ENCODE measurements at places on chromosomes 16 and 17.

GRCh38 chr17:55348749-55349354 lies 72.8 kb downstream of the MMD start:
- DNase-seq = peak; percentile 44

DNA sequence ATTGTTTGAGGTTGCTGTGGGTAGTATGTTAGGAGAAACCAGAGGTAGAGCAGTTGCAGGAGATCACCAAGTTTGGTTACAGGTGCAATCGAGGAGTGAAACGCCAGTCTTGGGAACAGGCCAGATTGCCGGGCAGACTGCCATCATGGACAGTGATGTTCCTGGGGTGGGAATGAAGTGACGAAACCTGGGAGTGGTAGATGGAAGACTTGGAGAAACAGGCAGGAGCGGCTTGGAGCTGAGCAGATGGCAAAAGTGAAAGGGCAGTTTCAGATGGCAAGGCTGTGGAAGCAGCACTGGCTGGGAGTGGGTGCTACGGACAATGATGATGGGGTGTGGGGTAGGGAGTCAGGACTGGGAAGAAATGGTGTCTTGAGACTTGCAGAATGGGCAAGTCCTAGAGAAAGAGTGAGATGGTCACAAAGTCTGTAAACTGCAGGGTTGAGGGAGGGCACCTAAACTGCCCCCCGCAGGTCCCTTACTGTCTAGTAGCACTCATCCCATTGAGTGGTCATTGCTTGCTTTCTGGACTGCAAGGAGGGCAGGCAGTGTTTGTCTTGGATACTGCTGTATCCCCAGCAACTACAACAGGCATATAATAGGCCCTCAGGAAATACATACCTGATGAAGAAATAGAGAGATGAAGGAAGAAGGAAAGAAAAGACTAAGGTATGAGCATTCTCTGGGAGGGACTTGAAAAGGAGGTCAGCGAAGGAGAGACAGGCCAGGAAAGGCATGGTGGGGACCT lies 29.5 kb upstream of the ULK2 start:
- DNase-seq = no peak

DNA sequence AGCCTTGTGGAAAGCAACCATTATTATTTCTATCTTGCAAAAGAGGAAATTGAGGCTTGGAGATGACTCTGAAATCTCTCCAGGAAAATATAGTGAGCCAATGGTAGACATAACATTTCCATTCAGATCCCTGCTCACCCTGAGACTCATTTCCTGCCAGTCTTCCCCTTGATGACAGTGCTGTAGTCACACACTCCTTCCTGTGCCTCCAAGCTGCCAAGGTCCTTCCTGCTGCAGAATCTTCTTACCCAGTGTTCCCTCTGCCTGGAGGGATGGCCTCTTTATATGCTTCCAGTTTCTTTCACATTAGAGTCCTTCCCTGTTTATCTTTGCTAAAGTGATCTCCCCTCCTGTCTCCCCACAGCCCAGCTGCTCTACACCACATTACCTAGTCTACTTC lies 648.1 kb downstream of the TOX3 start:
- no peak for DNase-seq

DNA sequence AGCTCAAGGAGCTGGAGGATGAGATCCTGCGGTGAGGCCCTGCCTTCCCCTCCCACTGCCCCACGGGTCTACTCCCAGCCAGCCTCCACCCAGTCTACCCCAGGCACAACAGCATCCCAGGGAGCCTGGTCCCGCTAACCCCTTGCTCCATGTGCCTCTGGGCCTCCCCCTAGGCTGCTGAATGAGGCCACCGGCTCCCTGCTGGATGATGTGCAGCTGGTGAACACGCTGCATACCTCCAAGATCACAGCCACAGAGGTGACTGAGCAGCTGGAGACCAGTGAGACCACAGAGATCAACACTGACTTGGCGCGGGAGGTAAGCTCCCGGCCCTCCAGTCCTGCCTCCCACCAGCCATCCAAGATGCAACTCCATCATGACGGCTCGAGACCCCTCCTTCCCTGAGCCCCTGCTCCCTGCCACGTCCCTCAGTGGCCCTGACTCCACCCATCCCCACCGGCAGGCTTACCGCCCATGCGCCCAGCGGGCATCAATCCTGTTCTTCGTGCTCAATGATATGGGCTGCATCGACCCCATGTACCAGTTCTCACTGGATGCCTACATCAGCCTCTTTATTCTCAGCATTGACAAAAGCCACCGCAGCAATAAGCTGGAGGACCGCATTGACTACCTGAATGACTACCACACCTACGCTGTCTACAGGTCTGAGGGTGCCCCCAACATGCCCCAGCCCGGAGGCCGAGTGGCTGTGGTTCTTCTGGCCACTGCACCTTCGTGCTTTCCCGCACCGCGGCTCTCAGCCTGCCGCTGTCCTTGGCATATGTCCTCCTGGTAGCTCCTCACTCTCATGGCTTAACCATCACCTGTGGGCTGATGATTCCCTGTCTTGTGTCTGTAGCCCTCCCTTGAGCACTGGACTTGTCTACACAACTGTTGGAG lies 15.0 kb upstream of the KDM6B start:
- DNase-seq = no peak

DNA sequence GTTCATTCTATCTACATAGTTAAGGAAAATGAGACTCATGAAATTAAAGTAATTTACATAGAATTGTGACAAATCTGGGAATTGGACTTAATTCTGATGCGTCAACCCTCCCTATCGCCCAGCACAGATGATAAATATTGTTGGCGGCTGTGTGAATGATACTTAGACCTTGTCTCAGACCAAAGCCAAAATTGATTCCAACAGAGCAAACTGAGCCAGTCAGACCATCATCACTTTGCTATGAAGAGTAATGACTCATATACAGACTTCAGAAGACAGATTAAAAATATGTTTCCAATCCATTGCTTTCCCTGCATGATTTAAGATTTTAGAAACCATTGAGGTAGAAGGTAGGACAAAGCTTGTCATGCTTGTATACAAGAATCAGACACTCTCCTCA lies 1156.7 kb upstream of the CDH8 start:
- DNase-seq = no peak

DNA sequence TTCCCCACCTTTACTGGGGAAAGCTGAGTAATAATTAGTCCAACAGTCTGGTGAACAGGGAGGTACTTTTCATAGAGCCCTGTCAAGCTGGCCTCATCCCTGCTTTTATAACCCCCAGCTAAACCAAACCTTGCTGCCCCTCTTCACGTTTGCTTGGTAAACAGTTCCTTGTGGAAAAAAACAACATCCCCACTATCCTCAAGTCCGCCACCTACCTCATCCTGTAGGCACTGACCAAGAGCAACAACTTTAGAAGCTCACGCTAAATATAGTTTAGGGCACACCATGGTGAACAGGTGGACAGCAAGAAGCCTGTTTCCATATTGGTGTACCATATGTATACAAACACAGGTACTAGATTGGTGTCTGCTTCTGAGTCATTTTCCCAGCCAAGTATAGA lies 16.5 kb downstream of the NFE2L1 start:
- DNase-seq = no peak

GRCh38 chr16:53041320-53042051 lies 11.2 kb downstream of the CHD9NB start:
- no peak for DNase-seq

GRCh38 chr16:80279656-80280055 lies 261.1 kb upstream of the DYNLRB2 start:
- no peak for DNase-seq

DNA sequence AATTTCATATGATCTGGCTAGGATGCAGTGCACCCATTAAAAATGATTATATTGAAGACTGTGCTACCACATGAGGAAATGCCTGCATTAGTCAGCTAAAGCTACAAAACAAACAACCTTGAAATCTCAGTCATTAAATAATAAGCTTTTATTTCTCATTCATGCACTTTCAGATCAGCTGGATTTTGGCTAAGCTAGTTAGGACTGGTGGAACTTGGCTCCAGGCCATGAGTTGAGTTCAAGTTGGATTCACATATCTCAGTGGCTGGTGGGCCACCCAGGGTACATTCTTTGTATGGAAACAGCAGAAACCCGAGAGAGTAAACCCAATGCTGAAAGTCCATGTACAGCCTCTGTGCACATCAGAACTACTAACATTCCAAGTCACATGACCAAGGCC lies 6.4 kb upstream of the SLFN12L start:
- no peak for DNase-seq

All from activated naive CD4-positive, alpha-beta T cell treated with anti-CD3 and anti-CD28 coated beads, Interleukin-2, amount 50 U/mL, for 72 hours (primary cell).